Brain (organoid and tissue), 16 donors: ENCODE measurements at places on chromosomes 5 and 9.

GRCh38 chr9:4117835-4118610, 181.8 kb downstream of the GLIS3 start:
- no peak for DNase-seq

GRCh38 chr5:124088289-124089032, 576.5 kb downstream of the CSNK1G3 start:
- DNase-seq = peak; percentile 68

GRCh38 chr9:132575005-132575609, 7.3 kb upstream of the BARHL1 start:
- peak; percentile 93 for DNase-seq

GRCh38 chr9:34612788-34613390, 992 bp upstream of the RPP25L start:
- peak; percentile 93 for DNase-seq

DNA sequence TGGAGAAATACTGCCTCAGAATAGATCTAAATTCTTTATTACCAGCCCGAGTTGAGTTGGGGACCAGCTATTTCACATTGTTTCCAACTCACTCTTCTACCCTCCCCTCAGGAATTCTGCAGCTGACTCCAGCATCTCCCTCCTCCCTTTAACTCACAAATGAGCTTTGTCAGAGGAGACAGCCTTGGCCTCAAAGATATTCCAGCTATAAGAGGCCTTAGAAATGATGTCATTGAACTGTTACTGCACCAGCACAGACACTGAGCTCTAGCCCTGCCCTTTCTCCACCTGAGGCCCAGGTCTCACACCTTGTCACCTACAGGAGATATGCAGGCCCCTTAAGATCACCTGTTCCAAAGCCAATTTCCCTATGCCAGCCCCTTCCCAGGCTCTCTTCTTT, 78.4 kb upstream of the ATP10B start:
- peak; percentile 35 for DNase-seq

DNA sequence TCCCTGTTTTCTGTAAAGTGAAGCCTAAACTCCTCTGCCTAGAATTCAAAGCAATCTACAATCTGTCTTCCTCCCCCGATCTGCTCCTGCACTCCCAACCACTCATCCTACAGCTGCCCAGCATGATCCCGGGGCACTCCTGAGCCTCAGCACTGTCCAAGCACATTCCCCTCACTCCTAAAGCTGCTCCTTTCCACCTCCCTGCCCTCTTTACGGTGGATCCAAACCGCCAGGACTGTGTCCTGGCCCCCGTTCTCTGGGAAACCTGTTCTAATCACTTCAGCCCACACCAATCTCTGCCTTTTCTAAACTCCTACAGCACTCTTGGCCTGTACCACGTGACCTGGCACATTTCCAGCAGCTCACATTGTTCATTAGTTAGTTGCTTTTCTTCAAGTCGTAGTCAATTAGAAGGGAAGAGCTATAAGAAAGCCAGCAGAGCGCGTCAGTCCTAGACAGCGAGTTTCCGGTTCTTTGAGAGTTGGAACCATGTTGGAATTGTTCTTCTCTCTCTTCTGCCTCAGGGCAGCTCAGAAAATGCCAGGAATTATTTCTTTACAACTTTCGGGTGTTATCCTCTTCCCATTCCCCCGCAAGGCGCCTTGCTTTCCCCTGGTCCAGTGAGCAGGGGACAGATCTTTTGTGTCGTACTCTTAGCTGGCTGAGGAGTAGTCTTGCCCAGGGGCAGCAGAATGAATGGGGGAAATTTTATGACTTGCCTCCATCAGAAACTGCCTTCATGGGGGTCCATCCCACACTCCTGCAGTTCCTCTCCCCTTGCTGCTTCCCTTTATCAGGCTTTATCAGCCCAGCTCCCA, 60.7 kb downstream of the NRG2 start:
- peak; percentile 83 for DNase-seq

GRCh38 chr9:111915425-111915758, 18.8 kb downstream of the UGCG start:
- DNase-seq = no peak

DNA sequence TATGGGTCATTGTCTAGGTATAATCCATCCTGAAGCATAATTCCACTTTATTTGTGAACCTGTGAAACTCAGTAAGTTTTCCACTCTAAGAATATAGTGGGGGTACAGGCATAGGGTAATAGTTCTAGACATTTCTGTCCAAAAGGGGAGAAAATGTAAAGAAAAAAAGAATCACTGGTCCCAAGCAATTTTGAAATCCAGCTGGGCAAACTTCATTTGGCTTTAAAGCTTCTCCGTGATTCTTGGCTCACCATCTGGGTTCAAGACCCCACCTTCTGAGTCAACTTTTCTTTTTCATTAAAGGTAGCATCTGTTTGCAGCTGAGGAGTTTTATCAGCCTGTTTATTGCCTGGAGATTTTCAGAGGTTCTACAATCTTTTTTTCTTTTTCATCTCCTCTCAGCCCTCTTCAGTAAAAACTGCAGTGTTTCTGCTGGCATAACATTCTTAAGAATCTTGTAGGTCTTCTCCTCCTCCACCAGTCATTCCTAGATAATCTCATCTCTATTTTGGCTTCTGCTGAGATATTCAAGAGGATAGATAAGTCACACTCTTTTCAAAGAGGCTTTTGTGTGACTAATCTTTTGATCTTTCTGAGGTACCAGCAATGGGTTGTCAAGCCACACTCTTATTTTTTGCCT, 126.1 kb upstream of the PITX1 start:
- no peak for DNase-seq

GRCh38 chr5:82100303-82101077, 128.7 kb downstream of the ATG10 start:
- no peak for DNase-seq

- DNase-seq = peak; percentile 80
Measured at GRCh38 chr9:20929276-20929675, 102.2 kb downstream of the HACD4 start.

DNA sequence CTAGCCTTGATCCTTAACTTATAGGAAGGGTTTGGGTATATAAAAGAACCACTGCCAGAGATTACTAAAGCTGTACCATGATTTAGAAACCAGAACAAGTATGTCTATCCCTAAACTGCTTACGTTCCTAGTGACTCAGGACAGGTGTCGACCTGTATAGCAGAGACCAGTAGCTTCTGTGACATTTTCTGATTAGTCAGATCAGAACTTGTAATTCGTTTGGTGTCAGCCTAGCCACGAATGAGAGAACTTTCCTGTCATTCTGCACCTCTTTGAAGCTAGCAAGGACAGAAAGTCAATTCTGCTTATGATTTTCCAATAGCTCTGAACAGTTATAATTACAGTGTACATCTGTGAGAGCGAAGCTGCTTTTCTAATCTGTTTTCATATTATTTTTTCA, 39.5 kb downstream of the PRKACG start:
- DNase-seq = no peak

DNA sequence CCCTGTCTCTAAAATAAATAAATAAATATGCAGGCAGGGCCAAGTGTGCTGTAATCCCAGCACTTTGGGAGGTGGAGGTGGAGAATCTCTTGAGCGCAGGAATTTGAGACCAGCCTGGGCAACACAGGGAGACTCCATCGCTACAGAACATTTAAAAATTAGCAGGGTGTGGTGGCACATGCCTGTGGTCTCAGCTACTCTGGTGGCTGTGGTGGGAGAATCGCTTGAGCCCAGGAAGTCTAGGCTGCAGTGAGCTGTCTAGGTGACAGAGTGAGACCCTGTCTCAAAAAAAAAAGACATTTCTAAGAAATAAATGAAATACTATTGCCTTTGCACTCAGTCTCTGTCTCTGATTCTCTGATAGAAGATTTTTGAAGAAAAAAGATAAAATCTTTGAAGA, 1.2 kb upstream of the PCDHGA10 start:
- DNase-seq = no peak

- no peak for DNase-seq
Measured at GRCh38 chr5:4113426-4113825, 517.8 kb downstream of the IRX1 start.
